ENCODE measurements at places on chromosomes 12 and 14.
A peak's percentile ranks its signal among the peaks of the same experiment; 100 is the strongest.

- H3K4me1 ChIP-seq, result peaks cover 33% of the 10 kb centered on the region
- no peak for DNase-seq
- H3K27ac ChIP-seq, result no peak overlapping the region
- H3K27me3 ChIP-seq, result peaks cover 75% of the 10 kb centered on the region
Measured at GRCh38 chr14:104134061-104134965, 4.1 kb upstream of the KIF26A start.

DNA sequence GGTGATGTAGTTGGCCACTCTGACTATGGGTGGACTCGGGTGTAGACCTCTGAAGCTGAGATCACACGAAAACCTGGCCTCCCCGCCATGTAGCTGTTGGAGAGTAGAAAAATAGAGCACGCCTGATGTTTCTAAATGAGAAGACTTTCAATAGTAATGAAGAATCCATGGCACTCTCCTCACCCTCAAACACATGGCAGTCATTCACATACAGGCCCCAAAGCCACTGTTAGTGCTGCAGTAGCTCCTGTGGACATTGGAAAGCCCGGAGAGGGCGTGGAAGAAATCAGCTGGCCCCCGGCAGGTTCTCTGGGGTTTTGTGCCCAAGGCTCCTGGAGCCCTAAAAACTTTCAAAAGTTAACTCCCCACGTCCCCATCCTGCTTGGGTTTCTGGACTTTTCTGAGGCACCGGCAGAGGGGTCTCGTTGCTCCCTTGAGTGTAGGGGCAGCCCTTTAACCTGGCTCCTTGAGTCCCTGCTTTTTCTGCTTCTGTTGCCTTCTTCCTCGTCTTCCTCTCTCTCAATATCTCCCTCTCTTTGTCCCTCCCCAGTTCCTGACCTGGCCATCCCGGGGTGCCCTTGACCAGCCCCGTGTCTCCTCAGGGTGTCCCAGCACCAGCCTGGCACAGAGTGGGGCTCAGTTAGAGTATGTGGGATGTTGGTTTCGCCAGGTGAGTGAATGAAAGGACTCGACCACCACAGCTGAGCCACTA, 8.3 kb downstream of the MEG3 start:
- no peaks in the 10 kb centered on the region for H3K36me3 ChIP-seq
- peaks cover 20% of the 10 kb centered on the region for H3K27me3 ChIP-seq
- no peak overlapping the region for H3K27ac ChIP-seq
- H3K4me3 ChIP-seq, result no peak overlapping the region

GRCh38 chr12:105945880-105946279, 192.9 kb downstream of the NUAK1 start:
- no peak overlapping the region for H3K27ac ChIP-seq
- no peaks in the 10 kb centered on the region for H3K36me3 ChIP-seq
- no peak for DNase-seq
- H3K4me1 ChIP-seq, result no peaks in the 10 kb centered on the region
- H3K4me3 ChIP-seq, result no peak overlapping the region

- H3K4me3 ChIP-seq, result peak overlapping the region; percentile 49
- peaks cover 66% of the 10 kb centered on the region for H3K36me3 ChIP-seq
- DNase-seq, result peak; percentile 72
- H3K4me1 ChIP-seq, result peaks cover 66% of the 10 kb centered on the region
- H3K27me3 ChIP-seq, result no peaks in the 10 kb centered on the region
Measured at GRCh38 chr12:46214668-46215436, 54.0 kb downstream of the SLC38A1 start.

- H3K4me1 ChIP-seq, result peaks cover 16% of the 10 kb centered on the region
- H3K27ac ChIP-seq, result no peak overlapping the region
- H3K36me3 ChIP-seq, result peaks cover 6% of the 10 kb centered on the region
- DNase-seq, result no peak
- no peaks in the 10 kb centered on the region for H3K27me3 ChIP-seq
- H3K4me3 ChIP-seq, result no peak overlapping the region
Measured at GRCh38 chr12:103886195-103886797, 43.9 kb upstream of the HSP90B1 start.

DNA sequence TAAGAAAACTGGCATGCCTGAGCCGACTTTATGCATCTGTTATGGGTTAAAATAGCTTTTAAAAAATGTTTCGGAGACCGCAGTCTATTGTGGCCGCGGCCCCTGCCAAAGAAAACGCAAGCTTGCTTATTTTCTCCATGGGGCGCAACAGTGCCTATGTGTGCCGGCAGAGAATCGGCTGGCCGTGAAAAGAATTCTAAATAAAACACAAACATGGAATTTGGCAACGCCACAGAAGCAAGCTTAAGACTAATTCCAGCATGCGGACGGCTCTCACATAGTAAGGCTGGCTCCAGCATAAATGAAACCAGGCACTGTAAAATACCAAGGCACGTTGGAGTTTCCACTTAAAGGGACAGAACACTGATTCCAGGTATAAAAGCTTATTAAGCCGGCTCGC, 56.7 kb downstream of the BCL11B start:
- H3K36me3 ChIP-seq, result no peaks in the 10 kb centered on the region
- no peak overlapping the region for H3K4me3 ChIP-seq
- no peak for DNase-seq
- no peaks in the 10 kb centered on the region for H3K27me3 ChIP-seq
